ENCODE measurements at places on chromosomes 3 and 15.

DNA sequence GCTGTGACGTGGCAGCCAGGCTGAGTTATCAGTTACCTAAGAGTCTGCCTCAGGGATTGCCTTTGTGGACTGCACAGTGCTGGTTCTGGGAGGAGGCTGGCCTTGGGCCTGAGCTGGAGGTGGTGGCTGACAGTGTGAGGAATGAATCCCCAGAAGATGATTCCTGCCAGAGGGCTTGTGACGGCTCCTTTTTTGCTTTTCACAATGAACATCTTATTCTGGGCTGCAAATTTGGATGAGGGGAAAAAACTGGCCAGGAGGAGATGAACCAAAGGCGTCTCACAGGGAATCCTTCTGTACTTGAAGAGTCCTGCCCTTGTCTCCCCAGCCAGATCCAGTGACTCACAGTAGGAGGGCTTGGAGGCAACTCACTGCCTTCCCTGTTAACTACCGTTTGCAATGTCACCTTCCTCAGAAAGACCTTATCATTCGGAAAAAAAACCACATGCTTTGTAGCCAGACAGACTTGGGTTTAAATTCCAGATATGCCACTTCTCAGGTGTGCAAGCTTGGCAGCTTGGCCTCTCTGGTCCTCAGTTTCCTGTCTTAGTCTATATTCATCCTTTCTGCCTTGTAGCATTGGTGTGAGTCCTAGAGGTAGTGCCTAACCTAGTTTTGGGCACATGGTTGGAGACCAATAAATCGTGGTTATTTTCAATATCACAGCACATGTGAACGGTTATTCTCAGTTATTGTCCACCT lies 19.1 kb downstream of the ST6GAL1 start:
- DNase-seq, result no peak

DNA sequence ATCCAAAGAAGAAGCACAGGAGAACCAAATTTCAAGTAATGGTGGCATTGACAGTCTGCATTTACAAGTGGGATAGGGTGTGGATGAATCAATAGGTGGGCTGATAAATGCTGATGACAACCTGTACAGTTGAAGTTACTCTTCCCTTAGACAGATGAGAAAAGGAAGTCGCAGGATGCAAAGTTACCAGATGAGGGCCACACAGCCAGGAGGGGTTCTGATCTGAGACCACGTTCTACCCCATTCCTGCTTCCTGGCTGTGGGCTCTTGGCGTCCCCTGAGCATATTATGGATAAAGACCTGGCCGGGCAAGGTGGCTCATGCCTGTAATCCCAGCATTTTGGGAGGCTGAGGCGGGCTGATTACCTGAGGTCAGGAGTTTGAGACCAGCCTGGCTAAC lies 104.6 kb downstream of the EOMES start:
- DNase-seq, result no peak

- no peak for DNase-seq
Measured at GRCh38 chr3:49161808-49162530, 4.2 kb downstream of the CCDC71 start.

- DNase-seq, result no peak
Measured at GRCh38 chr15:56942118-56942517, 23.7 kb downstream of the TCF12 start.

DNA sequence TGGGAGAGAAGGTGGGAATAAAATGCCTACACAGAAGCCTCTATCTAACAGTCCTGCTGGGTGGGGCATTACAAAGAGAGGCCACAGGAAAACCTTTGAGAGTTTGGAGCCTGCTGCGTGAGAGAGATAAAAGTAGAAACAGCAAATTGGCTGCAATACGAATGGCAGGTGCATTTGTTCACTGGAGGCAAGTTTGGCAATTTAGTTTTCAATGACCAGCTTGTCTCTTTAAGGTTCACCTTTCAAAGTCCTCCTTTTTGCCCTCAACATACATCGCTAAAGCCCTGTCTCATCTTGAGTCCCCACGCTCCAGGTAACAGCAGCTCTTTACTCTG lies 405.7 kb downstream of the LSAMP start:
- no peak for DNase-seq

DNA sequence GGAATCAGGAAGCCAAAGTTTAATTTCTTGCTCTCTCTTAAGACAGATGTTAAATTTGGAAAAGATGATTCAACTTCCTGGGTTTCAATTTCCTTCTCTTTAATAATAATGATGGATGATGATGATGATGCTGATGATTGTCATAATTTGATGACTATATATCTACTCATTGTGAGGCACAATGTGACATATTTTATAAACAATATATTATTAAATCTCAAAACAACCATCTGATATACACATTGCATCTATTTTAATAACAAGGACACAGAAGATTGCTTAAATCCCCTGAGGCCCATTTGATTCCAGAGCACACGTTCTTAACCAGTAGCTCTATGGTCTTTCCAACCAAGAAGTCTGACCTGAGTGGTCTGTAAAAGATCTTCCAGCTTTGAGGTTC lies 124.0 kb downstream of the CNTN6 start:
- no peak for DNase-seq

Measured in NCI-H1930 (cell line).